Fibroblast of the aortic adventitia (primary cell): ENCODE measurements at places on chromosomes 12 and 14. TPM values are rescaled to one million over a fixed set of nuclear protein-coding genes. Genes with fewer than 3 reads are reported as not detected.

The RASSF8 gene
- 85.8 and 128 TPM in 2 replicates for total RNA-seq

- DNase-seq, result peak; percentile 80
Measured at GRCh38 chr12:43282106-43282505, 269.9 kb downstream of the ADAMTS20 start.

- no peak for DNase-seq
Measured at GRCh38 chr12:93713060-93713459, 35.9 kb downstream of the CRADD start.

GRCh38 chr14:30610787-30611343 is 11.3 kb upstream of the SCFD1 start:
- DNase-seq, result peak; percentile 84

DNA sequence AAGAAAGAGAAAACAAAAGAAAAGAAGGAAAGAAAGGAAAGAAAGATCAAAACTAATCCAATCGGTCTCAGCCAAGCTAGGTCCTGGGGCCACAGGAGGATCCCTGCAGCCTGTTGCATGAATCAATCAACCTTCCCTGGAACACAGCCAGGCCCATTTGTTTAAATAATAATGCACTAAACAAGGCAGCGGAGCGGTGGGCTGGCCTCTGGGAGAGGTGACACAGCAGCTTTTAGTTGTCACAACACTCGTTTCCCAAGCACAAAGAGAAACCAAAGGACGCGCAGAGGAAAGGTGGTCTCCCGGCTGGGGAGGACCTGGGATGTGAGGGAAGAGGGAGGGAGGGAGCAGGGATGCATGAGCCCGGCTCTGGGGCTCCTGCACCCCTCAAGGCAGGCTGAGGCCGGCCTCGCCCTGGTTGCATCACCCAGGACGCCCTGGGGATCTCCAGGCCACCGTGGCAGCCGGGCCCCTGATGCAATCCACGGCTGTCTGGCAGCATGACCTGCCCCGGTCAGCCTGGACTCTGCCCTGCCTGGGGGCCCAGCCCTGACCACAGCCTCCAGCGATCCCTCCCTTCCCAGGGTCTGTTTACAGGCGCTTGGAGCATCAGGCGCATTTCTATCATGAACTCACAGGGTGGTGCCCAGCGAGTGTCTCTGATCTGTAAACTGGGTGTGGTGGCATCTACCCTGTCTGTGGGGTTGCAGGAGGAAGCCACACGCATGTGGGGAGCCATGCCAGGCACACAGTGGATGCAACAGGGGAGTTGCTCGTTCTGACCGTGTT is 32.5 kb downstream of the MMP17 start:
- DNase-seq, result peak; percentile 80

DNA sequence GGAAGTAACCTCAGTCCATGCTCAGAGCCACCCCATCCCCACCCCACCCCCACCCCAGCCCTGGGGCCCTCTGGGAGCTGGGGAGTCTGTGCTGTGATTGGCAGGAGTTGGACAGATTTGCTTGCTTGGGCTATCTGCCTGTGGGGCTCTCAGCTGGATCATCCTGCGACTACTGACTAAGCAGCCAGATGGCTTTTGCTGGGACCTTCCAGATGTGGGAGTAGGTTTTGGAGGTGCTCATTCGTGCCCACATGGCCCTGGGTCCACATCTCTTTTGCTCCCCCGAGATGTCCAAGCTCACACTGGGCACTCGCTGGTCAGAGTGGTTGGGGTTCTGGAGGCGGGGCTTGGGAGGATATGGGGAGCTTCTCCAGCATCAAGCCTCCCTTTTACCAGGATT is 138.9 kb downstream of the TSPAN9 start:
- no peak for DNase-seq

GRCh38 chr12:11227373-11227772 is 40.6 kb upstream of the TAS2R42 start:
- no peak for DNase-seq

The OTX2 gene
- total RNA-seq, result not detected in 2 replicates

The KRT72 gene
- not detected in 2 replicates for total RNA-seq

GRCh38 chr14:87066221-87066817 is 926.7 kb downstream of the GALC start:
- peak; percentile 9 for DNase-seq

The CRACR2A gene
- total RNA-seq, result 4.8 and 16.8 TPM in 2 replicates

- no peak for DNase-seq
Measured at GRCh38 chr12:89945123-89945522, 236.5 kb upstream of the ATP2B1 start.

DNA sequence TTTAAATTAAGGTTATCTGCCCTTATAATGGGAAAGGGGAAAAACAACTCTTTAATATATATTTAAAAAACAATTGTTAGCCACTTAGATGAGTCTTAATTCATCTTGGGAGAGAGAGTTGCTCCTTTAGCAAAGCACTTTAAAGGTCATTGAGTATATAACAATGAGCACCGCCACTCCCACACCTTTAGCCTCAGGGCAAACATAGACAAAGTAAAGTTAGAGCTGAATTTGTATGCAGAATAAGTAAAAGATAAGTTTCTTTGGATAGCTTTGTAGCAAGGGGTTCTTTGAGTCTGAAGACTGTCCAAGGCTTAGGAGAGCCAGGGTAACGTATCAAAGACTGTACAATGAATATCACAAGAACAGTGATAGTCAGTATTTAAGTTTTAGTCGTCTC is 728.8 kb upstream of the LMO3 start:
- DNase-seq, result no peak

DNA sequence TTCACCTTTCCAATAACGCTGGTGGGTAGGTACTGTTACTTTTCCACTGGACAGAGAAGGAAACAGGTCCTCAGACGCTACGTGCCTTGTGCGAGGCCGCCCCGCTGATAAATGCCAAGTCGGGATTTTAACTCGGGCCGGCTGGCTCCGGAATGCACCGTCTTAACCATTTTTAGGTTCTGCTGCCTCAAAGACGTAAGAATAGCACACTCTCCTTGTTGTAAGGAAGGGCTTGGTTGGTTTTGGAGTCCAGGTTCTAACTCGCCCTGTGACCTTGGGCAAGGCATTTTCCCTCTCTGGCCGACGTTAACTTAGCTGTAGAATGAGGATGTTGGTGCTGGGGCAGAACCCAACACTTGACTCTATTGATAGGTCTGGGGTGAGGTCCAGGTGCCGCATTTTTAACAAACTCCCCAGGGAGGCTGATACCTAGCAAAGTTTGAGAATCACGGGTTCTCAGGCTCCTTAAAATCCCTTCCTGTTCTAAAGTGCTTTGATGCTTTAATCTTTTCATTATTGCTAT is 814 bp downstream of the ANKRD13A start:
- peak; percentile 70 for DNase-seq

- no peak for DNase-seq
Measured at GRCh38 chr12:29617407-29617803, 119.9 kb upstream of the OVCH1 start.

- DNase-seq, result no peak
Measured at GRCh38 chr12:24177889-24178288, 228.4 kb upstream of the SOX5 start.

DNA sequence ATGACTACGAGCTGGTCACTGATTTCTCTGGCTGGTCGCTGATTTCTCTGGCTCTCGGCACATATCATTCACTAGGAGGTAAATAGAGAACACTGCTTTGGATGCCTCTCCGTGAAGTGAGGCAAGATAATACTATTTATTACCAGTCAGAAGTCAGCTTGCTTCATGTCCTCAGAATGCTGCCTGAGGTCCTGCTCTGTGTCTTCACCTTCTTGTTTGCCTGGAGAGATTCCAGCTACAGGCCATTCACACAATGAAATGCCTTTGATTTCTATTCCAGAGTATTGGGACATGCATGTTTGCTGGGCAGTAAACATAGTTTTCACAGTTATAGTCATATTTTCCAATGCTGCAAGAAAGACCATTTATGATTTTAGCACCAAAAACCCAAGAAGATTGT is 106.7 kb downstream of the AEBP2 start:
- DNase-seq, result peak; percentile 73

The FIGNL2 gene
- 0.18 TPM in 1 of 2 replicates, not detected in the other for total RNA-seq

DNA sequence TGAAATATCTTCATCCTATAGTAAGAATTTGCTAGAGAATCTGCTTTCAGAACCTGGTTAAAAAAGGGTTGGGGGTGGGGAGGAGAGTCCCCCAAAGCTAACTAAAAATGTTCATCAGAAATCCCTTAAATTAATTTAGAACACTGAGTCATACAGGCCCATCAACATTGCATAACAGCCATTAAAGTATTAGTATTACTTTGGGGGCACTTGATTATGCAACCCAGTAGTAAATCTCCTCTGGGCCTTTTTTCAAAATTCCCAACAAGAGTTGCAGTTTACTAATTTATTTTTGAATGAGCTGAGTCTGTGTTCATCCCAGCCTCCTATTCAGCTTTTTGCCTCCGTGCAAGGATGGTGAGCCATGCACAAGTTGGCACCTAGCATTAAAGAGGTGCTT is 8.8 kb upstream of the SLC24A4 start:
- DNase-seq, result no peak
